Naive thymus-derived CD4-positive, alpha-beta T cell (primary cell): ENCODE measurements at places on chromosomes 5 and 9. TPM values are rescaled to one million over a fixed set of nuclear protein-coding genes. Genes with fewer than 3 reads are reported as not detected.

The KIF12 gene
- not detected for total RNA-seq

The ISOC1 gene
- 7.5 TPM for total RNA-seq

The PCDHA9 gene
- total RNA-seq = not detected

DNA sequence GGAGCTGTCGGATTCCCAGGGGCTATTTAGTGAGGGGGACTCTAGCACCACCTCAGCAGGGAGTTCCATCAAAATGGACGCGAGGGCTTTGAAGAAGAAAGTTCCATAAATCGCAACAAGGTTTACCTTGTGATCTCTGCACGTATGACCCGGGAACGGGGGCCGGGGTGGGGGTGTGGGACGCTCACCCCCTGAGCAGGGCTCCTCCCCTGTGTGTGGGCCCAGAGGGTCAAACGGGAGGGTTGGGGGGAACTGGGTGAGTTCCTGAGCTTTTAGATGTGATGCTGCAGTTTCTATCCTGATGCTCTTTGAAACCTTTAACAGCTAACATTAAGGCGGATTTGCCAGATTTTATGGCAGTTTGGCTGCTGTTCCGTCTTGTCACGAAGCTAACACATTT, 18.9 kb upstream of the LRRC14B start:
- DNase-seq = no peak
- H3K4me1 ChIP-seq = no peaks in the 10 kb centered on the region
- no peak overlapping the region for H3K27ac ChIP-seq
- H3K4me3 ChIP-seq = no peak overlapping the region

GRCh38 chr5:79109527-79110492, 1.8 kb upstream of the BHMT start:
- H3K36me3 ChIP-seq = no peaks in the 10 kb centered on the region
- DNase-seq = no peak
- no peak overlapping the region for H3K27ac ChIP-seq
- H3K4me1 ChIP-seq = no peaks in the 10 kb centered on the region
- H3K4me3 ChIP-seq = no peak overlapping the region
- peaks cover 8% of the 10 kb centered on the region for H3K27me3 ChIP-seq

- no peak for DNase-seq
- no peak overlapping the region for H3K4me3 ChIP-seq
- H3K4me1 ChIP-seq = no peaks in the 10 kb centered on the region
- no peak overlapping the region for H3K27ac ChIP-seq
Observed at GRCh38 chr5:73908395-73908794, 282.4 kb downstream of the ARHGEF28 start.

GRCh38 chr9:82332018-82332773, 343.6 kb downstream of the SPATA31D1 start:
- H3K4me1 ChIP-seq = no peaks in the 10 kb centered on the region
- H3K4me3 ChIP-seq = no peak overlapping the region
- no peaks in the 10 kb centered on the region for H3K27me3 ChIP-seq
- no peaks in the 10 kb centered on the region for H3K36me3 ChIP-seq
- DNase-seq = no peak

- H3K27ac ChIP-seq = no peak overlapping the region
- H3K4me3 ChIP-seq = no peak overlapping the region
- no peaks in the 10 kb centered on the region for H3K36me3 ChIP-seq
- DNase-seq = no peak
Observed at GRCh38 chr9:137311986-137312851, 10.1 kb upstream of the NRARP start.
